Stimulated activated CD8-positive, alpha-beta memory T cell treated with anti-CD3 and anti-CD28 coated beads, Interleukin-4, amount 100 ng/mL, for 48 hours (primary cell): ENCODE measurements at places on chromosomes 3 and 15.

DNA sequence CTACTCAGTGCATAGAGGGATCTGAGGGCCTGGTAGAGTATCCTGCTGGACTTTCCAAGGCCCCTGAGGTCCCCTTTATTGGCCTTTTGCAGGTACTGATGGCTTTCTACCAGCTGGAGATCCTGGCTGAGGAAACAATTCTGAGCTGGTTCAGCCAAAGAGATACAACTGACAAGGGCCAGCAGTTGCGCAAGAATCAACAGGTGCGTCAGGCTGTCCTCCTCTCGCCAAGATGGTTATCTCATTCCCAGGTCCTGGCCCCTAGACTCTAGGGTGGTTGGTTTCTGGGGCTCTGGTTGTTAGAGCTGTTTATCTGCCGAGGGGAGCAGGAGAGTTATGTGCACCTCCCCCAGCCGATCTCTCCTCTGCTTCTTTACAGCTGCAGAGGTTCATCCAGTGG is 9.3 kb downstream of the EIF2B5 start:
- DNase-seq, result no peak

DNA sequence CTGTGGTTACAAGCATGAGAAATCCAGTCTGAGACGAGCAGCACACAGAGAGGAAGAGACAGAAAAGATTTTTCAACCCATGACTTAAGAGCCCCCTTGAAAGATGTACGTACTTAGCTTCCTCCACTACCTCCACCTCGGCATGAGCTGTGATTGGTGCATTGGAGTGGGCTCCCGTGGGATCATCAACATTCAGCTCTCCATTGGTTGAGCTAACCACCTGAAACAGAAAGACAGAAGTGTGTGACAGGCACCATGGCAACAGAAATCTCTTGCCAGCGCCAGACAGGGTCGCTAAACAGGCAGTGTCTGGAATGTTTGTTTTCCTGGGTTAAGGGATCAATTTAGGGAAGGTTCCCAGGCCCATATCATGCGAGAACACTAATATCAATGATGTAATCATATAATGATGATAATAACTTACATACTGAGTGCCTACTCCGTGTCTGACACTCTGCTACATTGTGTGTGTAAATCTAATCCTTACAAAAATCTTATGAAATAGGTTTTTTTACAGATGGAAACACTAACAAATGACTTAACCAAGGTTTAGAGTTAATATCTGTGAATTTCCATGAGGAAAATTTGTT is 17.5 kb upstream of the PPIB start:
- DNase-seq, result no peak

- DNase-seq, result no peak
Observed at GRCh38 chr3:13612829-13613228, 63.9 kb downstream of the FBLN2 start.

GRCh38 chr3:49509028-49509561 is 39.0 kb downstream of the DAG1 start:
- DNase-seq, result no peak

DNA sequence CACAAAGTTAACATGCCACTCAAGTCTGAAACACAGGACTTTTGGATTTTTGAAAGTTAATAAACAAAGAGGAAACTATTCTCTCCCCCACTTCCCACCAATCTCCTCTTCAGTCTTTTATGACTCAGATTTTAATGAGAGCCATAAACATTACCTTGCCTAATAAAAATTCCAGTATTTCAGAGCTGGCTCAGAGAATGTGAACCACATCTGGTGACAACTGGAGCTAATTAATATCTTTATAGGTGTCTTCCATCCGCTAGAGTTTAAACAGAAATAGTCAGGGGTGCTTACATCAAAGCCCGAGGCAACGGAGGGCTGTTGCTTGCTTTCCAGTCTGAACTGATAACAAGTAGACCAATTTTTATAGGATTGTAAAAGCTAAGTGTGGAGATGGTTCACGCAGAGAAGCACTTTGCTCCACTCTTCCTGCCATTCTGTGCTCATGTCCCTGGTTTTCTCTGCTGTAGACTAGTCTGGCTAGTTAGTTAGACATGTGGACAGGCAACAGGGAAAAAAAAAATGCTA is 363.6 kb downstream of the NR2F2 start:
- no peak for DNase-seq

DNA sequence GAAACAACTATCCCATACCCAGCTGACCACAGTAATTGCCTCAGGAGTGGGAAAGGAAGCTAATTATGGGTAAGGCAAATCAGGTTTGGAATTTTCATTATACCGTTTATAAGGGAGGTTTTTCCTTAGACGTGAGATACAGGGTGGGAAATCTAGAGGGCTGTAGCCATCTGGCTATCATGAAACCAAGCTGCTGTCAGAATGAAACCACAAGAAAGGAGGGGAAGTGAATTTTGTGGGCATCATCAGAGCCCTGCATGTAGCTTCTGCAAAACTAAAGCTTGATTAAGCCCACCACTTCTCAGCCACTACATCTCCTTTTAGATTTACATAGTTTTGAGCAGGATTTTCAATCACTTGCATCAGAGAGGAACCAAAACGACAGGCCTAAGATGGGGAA is 893.5 kb downstream of the TUSC7 start:
- DNase-seq, result no peak

DNA sequence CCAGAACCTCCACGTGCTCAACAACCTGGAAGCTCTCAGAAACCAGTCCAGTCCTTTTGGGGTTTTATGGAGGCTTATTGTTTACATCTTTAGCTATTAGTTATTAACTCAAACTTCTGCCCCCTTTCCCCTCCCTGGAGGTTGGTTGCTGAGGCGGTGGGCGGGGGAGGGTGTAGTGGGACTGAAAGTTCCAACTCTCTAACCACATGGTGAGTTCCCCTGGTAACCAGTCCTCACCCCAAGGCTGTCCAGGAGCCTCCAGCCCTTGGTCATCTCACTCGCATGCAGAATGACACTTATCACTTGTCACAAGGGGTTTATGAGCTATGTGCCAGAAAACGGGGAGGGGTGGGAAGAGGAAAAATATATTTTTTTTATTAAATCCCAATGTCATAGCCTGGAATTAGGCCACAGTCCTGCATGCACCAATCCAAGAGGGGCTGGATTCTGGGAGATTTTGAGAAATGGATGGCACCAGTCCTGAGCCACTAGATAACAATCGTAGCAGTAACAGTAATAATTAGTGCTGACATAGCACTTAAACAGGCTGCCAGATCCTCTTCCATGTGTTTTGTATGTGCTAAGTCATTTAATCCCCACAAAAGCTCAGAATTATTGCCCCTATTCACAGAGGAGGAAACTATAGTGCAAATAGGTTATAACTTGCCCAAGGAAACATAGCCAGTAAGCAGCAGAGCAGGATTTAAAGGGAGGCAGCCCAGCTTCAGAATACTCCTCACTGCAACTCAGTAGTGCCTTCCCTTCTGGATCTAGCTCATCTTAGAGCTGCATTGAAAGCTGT is 85.7 kb downstream of the CRYGS start:
- DNase-seq, result no peak

DNA sequence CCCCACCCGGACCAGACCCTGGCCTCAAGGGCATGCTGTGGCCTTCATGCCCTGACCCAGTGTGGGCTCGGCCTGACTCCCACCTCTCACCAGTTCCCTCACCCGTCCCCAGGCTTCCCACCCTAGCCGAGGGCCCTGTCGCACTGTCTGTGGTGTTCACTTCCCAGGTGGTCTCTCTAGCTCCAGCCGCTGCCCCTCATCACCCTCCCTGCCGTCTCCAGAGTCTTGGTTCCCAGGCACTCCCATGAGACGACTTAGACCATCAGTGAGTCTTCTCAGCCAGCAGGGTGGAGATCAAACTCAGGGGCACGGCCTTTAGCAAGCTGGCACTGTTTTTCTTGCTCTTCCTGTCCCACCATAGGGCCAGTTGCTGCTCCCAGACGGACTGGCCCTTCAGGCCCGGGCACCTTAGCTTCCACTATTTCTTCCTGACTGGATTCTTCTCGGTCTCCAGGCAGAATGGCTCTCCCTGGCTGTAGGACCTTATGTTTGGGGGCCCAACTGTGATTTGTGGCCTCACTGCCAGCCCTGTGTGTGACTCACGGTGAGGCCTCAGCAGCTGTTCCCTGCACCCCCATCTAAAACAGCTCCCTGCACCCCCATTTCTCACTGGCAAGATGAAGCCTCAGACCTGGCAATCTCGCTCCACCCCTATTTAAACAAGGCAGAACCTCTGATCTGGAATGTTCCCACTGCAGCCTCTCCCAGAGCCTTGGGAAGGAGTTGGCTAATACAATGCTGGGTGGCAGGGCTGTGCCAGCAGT is 9.4 kb upstream of the PCSK6 start:
- no peak for DNase-seq

- no peak for DNase-seq
Observed at GRCh38 chr15:81433462-81433861, 59.4 kb upstream of the TMC3 start.

DNA sequence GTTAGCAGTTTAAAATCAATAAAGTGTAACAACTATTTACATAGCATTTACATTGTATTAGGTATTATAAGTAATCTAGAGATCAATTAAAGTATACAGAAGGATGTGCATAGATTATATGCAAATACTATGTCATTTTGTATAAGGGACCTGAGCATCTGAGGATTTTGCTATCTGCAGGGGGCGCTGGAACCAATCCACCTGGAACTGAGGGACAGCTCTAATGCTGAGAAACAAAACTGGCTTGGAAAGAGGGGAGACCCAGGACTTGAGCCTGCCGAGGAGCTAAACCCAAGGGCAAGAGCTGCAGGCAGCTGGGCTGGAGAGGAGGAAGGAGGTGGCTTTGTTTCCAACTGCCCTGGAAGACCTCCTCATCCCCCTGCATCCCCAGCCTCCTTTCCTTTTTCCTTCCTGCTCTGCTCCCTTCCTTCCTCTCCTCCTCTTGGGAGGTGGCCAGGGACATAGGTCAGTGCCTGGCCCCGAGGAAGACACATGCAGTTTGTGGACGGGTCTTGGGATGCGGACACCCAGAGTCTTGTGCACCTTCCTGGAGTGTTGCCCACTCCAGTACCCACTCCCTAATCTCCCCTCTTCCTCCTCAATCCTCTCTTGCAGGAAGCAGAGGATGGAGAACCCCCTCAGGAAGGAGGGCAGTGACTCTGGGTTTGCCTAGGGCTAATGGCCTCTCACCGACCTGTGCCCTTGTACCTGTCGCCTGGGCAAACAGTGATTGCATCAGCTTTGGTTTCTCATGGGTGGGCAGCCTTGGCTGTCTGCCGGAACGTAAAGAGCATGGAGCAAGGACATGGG is 825 bp upstream of the RTP3 start:
- DNase-seq, result peak; percentile 58

DNA sequence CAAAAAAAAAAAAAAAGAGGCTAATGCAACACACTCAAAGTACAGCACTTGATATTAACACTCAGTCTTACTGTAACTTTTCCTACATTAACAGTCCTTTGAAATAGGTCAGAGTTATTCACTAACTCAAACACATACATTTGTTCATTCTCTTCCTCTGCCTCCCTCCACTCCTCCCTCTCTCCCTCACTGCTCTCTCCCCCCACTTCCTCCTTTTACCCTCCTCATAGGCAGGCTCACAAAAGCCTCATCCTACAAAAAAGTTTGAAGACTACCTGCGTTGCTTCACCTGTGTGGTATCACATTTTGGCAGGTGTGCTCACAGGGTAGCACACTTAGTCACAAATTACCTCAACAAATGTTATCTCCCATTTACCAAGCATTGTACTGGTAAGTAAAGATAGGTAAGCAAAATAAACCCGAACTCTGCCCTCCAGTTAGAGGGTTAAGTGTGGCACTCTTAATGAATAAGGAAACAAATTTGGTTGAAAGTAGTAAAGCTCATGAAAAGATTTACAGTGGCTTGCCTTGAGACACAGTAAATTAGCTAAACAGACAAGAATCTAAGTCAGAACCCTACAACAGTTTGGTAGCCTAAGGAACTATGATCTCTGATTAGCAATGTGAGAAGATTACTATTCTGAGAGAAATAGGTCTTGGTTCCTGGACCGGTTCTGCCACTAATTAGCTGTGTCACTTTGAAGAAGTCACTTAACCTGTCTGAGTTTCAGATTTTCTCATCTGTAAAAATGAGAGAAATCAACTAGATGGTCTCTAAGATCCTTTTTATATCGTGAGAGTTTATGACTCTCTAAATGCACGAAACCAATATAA is 151.0 kb upstream of the MLF1 start:
- no peak for DNase-seq

DNA sequence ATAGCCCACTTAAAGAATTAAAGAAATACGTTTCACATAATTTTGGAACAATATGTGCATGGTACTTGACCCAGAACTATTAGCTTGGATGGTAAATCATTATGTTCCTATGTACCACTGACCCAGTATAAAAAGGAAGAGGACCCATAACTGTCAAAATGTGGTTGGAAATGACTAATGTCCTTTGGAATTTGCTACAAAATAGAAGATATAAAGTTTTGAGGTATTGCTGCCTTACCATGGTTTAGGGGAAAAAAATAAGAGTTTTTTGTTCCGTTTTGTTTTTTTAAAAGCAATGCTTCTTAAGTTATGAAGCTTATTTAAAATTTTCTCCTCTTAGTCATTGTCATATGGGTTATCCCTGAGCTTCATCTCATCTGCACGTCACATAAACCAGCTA is 15.8 kb upstream of the TFDP2 start:
- DNase-seq, result no peak

- peak; percentile 70 for DNase-seq
Observed at GRCh38 chr3:101828691-101829436, 20.4 kb upstream of the NFKBIZ start.

GRCh38 chr3:187504435-187504834 is 136.2 kb downstream of the RTP4 start:
- DNase-seq, result no peak

DNA sequence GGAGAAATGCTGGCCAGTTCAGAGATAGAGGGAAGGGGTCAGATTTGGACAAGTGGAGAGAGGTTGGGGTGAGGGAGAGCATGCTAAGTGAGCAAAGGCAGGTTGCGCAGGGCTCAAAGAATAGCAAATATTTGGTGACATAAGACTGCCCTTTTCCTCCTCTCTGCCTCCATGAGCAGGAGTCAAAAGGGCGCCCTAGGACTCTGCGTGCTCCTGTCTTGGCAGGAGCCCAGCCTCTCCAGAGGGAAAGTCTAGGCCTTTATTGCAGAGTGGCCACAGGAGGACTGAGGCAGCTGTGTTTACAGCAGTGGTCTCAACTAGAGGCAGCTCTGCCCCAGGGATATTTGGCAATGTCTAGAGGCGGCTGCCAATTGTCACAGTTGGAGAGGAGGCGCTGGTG is 165.6 kb downstream of the FAM43A start:
- no peak for DNase-seq

GRCh38 chr3:87564438-87564837 is 288.1 kb upstream of the POU1F1 start:
- no peak for DNase-seq

DNA sequence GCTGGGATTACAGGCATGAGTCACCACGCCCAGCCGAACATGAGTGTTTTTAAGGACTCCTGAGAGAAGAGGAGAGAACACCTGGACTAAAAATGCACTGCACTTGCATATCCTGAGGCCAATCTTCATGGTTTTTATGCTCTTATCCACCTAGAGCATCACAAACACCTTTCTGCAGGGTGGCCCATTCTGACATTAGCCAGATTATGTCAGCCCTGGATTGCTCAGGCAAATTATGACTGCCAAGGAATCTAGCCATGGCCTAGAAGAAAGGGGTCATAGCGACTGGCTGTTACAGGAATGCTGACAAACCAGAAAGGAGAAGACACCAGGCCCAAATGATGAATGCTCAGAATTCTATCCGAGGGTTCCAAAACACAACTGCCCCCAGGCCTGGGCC is 40.9 kb upstream of the HERC1 start:
- no peak for DNase-seq

- no peak for DNase-seq
Observed at GRCh38 chr3:74200952-74201351, 413.5 kb downstream of the CNTN3 start.

GRCh38 chr15:59751552-59752413 is 62.7 kb upstream of the BNIP2 start:
- DNase-seq, result no peak
